ENCODE measurements at places on chromosomes 6 and 20. TPM values are rescaled to one million over a fixed set of nuclear protein-coding genes. Genes with fewer than 3 reads are reported as not detected.

- no peak for DNase-seq
These were observed 19.5 kb downstream of the CCDC167 start for GRCh38 chr6:37480118-37480736.

DNA sequence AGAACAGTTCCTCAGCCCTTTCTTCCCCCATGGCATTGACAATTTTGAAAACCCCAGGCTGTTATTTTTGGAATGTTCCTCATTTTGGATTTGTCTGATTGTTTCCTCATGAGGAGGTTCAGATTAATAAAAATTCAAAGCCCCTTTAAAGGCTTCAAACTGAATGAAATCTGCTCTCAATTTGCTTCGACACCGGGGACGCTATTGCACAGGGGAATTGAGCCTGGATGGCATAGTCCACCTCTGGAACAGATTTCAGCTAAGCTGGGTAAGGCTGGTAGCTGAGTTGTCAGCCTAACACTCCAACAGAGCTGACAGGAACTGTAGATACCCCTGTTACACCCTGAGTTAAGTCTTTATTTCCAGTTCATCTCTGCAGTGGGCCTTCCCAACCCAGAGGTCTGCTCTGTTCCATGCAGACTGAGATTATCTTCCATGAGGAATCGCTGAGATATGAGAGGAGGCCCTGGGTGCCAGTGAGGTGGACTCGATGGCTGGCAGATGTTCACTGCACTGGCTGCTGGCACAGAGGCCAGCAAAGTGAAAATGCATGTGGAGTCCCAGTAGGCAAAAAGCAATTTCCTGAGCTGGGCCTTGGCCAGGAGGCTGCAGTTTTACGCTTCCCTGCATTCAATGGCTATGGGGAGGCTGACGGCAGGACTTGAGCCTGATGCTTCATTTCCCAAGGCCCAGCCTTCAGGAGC, 73.3 kb upstream of the PAX1 start:
- DNase-seq: no peak

GRCh38 chr6:163712566-163712961, 298.0 kb downstream of the QKI start:
- DNase-seq: no peak

DNA sequence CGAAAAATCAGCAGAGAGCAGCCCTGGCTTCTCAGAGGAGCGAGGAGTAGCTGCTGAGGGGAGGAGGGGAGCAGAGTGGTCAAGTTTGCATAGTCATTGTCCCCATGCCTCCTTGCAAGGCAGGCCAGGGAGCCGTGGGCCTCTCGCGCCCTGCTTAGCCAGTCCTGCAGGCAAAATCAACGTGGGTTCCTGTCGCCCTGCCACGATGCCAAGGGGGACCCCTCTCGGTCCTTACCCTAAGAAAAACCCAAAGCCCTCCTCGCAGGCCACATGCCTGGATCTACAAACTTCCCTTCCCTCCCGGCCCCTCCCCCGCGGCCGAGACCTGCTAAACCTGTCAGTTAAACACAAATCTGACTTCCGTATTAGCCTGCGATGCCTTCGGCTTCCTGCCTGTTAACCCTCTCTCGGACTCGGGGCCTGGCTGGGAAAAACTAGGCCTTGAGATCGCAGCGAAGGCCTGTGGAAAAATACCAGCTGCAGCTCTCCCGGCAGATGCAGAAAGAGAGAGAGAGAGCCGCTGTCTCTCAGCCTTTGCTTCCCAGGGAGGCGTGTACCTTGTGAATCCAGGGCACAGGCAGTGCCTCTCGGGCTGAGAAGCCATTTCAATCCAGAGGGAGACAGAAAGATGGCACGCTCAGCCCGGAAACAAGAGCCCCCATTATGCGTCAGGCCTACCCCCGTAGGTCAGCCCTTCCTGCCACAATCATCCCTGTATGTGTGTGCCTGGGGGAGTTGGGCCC, 968 bp upstream of the ZMYND8 start:
- peak; percentile 91 for DNase-seq

DNA sequence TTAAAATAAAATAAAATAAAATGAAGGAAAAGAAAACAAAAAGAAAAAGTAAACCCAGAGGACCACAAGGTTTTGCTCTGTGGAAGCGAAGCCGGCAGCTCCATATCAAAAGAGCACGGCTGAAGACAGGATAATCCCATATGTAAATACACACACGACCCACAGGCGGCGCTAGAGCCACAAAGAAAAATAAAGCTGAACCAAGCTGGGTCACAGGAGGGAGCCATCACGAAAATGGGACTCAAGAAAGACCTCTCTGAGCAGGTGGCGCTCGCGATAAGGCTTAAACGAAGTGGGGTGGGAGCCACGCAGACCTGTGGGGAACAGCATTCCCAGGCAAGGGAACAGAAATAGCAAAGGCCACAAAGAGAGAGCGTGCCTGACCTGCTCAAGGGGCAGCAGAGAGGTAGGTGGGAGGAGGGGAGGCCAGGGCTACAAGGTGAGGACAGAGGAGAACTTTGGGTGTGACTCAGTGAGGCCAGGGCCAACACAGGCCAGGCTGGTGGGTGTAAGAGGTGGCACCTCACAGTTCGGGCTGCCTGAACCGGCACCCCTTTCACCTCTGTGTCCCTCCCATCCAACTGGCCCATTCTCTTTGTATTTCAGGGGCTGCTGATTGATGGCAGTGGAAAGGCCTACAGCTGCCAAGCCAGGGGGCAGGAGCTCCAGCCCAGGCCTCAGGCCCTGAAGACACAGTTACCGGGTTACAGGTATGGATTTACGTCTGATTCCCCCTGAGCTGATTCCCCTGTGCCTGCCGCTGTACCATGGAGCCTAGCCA, 26.0 kb downstream of the PTGIS start:
- peak; percentile 52 for DNase-seq

- DNase-seq: no peak
These were observed 38.8 kb downstream of the SNX3 start for GRCh38 chr6:108222064-108222463.

DNA sequence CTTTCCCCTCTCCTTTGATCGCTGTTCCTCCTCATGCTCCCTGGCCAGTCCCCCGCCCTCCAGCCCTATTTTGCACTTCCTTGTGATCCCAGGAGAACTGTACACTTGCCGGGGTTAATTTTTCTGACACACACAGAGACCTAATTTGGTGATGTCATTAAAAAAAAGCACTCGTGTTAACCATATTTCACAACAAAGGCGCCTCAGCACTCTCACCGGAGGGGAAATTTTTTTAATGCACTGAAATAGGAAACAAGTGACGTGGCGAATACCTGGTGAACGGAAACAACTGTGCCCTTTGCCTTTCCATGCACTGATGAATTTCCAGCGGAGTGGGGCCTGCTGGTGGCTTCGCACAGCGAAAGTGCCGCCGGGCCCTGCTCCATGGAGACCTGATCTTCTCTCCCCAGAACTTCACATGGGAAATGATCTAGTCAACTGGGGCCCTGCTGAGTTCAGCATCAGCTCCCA, 53.9 kb upstream of the TAGAP start:
- no peak for DNase-seq

DNA sequence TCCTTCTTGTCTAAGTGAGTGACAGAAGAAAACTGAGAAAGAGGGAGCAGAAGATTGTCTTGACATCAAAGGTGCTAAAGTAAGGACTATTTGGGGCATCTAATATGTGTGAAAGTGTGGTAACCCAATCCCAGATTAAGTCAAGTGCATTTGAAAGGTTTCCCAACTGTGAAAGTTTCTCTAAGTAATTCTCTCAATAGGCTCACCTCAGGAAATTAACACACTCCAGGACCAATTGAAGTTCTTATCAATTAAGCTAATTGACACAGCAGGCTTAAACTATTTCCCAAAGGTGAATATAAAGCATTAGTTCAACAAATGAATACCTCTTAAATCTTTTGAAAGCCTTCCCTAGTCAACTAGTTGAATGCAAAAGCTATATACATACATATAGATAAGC, 212.8 kb upstream of the FUT9 start:
- no peak for DNase-seq

GRCh38 chr6:137776256-137776655, 90.8 kb upstream of the TNFAIP3 start:
- no peak for DNase-seq

- no peak for DNase-seq
These were observed 474 bp downstream of the CEBPB start for GRCh38 chr20:50191065-50191543.

GRCh38 chr20:20881808-20882207, 169.4 kb upstream of the RALGAPA2 start:
- DNase-seq: no peak

DNA sequence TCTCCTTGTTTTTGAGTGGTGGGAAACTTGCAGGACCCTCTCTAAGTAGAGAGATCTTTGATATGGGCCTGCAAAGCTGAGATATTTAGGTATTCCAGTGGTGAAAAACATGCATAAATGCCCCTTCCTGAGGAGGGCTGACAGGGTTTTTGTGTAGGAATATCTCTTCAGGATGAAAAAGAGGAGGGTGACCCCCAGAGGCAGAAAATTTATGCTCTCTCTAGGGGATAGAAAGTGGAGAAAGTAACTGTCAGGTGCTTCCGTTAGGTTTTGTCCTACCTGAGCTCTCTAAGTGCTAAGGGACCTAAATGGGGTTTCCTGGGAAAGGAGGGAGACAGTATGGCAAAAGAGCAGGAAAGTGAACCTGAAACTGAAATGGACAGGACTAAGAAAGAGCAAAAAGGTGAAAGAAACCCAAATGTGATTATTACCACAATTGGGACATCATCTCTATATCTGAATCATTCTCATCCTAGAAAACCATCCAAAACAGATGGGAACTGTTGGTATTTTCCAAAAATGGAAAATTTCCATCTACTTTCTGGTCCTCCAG, 2.0 kb downstream of the COL19A1 start:
- no peak for DNase-seq

GRCh38 chr6:121595646-121596045, 160.2 kb downstream of the GJA1 start:
- DNase-seq: no peak

GRCh38 chr6:52482903-52483670, 62.9 kb downstream of the EFHC1 start:
- DNase-seq: no peak

DNA sequence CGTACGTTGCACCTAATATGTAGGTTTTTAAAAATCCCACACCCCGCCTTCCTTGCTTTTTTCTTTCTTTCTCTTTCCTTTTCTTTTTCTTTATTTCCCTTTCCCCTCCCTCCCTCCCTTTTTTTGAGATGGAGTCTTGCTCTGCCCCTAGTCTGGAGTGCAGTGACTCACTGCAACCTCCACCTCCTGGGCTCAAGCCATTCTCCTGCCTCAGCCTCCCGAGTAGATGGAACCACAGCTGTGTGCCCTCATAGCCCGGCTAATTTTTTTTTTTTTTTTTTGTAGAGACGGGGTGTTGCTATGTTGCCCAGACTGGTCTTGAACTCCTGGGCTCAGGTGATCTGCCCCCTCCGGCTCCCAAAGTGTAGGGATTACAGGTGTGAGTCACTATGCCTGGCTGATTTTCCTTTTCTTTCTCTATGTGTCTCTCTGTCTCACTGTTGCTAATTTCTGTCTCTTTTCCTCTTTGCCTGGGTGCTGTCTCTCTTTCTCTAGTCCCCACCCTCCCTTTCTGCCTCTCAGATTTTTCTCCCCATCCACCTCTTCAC, 61.2 kb downstream of the SRC start:
- peak; percentile 53 for DNase-seq

GRCh38 chr6:62803094-62803493, 408.2 kb upstream of the FKBP1C start:
- no peak for DNase-seq

GRCh38 chr6:23280437-23280836, 711.1 kb downstream of the HDGFL1 start:
- DNase-seq: no peak

GRCh38 chr20:43508106-43508505, 609 bp downstream of the L3MBTL1 start:
- DNase-seq: no peak

GRCh38 chr6:123118811-123119210, 122.8 kb downstream of the CLVS2 start:
- DNase-seq: no peak

DNA sequence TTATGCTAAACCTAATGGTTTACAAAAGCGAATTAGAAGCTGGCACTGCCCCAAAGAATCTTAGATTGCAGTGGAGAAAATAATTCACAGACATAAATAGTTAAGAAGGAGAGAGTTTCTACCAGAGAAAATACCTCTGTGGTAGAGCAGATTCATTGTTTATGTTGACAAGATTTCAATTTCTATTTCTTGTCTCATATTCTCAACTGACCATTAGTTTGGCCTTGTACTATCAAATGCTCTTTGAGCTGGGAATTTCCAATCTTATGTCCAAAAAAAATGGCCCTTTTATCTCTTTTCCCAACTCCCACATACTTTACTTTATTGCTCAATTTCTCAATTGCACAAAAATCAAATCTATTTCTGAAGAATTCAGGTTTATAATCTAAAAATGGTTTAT, 804.1 kb upstream of the CITED2 start:
- no peak for DNase-seq

- DNase-seq: no peak
These were observed 33.9 kb downstream of the CCN2 start for GRCh38 chr6:131917318-131917717.

GRCh38 chr6:8535519-8535918, 100.2 kb upstream of the SLC35B3 start:
- no peak for DNase-seq

DNA sequence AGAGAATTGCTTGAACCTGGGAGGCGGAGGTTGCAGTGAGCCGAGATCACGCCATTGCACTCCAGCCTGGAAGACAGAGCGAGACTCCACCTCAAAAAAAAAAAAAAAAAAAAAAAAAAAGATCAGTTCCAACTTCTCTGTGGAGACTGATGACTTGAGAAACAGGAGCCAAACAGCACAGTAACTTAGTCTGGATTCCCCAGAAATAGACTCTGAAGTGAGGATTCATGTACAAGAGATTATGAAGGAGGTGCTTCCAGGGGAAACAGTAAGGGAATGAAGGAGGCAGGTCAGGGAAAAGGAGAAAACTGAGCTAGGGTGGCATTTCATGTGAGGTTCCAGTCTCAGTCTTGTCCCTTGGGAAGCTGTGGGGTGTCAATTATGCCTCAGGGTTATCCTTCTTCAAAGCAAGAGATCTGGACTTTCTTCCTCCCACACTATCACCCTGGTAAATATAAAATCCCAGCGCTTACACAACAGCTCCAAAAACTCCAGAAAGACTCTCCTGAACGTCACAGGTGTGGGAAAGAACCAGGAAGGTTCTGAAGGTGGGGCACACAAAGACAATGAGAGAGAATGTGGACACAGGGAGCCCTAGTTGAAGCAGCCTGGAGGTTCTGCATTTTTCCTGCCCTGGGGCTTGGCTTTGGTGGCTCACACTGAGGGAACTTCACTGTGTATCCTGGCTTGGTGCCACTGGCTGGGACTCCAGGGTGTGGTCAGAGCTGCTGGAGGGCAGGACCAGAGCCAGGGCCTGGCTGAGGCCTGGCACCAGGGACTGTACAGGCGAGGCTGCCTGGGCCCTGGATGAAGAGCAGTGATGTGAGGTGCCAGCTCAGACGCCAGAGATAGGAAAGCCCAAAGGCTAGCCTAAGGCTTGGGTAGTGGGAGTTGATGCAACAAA, 46.8 kb downstream of the PCNA start:
- peak; percentile 97 for DNase-seq

The PAK5 gene
- not detected for total RNA-seq

The CPXM1 gene
- 1.2 TPM for total RNA-seq

The MEP1A gene
- not detected for total RNA-seq

The POM121L2 gene
- total RNA-seq: not detected

The CRISP2 gene
- not detected for total RNA-seq

The TDP2 gene
- total RNA-seq: 30.8 TPM

The SMLR1 gene
- total RNA-seq: not detected

The BPIFB2 gene
- total RNA-seq: not detected
